Substantia nigra (tissue), 51 donors: ENCODE measurements at places on chromosomes 11 and 22.

GRCh38 chr11:103051981-103052380 is 40.0 kb downstream of the DCUN1D5 start:
- no peak for DNase-seq

GRCh38 chr11:90646706-90647105 is 423.9 kb upstream of the CHORDC1 start:
- DNase-seq, result no peak

GRCh38 chr11:115357066-115357465 is 147.1 kb downstream of the CADM1 start:
- DNase-seq, result no peak

- peak; percentile 71 for DNase-seq
These were observed at the start of gene CD81 for GRCh38 chr11:2376751-2377451. Gene CD81, plus strand, starts transcription at chr11:2377310. Its CDS starts 240 bp downstream, at chr11:2377550.

DNA sequence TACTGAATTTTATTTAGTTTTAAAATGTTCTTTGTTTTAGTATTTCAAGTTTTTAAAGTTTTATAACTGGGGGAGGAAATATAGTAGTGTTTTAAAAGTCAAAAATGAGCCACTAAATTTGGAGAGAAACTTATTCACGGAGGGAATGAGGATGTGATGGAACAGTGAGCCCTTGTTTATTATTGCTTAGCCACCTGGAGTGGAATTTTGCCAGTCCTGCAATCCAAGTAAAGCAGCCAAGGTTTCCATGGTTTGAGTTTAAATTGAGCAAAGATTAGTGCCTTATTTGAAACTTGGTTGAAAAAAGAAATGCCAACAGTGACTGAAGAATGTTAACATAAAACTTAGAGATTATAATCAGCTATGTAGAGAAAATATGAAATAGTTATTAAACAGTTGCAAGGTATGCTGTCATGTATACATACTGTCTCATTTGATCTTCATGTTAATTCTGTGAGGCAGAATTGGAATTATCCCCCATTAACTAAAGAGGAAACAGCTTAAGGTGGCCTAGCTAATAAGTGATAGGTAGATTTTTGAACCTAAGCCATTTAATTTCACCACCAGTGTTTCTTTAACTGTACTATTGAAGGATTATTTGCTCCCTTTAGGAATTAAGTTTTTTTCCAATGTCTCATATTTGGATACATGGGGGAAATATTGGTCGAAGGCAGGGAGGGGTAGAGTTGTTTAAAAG is 36.4 kb downstream of the SWAP70 start:
- DNase-seq, result no peak

DNA sequence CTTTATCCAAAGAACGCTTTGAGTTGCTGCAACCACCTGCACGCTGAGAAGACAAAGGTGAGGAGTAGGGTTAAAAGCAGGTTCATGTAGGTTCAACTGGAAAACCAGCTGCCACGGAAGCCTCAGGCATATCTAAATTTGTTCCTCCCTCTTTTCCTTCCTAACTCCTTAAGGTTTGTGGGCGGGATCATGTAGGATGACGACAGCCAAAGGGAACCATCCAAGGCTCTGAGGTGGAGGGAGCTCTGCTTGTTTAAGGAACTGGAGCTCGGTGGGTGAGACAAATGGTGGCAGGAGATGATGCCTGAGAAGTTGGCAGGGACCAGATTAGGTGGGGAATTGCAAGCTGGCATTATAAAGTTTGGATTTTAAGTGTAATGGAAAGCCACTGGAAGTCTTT is 60.3 kb downstream of the SPON1 start:
- DNase-seq, result no peak

GRCh38 chr11:110026858-110027626 is 66.2 kb upstream of the ZC3H12C start:
- no peak for DNase-seq

DNA sequence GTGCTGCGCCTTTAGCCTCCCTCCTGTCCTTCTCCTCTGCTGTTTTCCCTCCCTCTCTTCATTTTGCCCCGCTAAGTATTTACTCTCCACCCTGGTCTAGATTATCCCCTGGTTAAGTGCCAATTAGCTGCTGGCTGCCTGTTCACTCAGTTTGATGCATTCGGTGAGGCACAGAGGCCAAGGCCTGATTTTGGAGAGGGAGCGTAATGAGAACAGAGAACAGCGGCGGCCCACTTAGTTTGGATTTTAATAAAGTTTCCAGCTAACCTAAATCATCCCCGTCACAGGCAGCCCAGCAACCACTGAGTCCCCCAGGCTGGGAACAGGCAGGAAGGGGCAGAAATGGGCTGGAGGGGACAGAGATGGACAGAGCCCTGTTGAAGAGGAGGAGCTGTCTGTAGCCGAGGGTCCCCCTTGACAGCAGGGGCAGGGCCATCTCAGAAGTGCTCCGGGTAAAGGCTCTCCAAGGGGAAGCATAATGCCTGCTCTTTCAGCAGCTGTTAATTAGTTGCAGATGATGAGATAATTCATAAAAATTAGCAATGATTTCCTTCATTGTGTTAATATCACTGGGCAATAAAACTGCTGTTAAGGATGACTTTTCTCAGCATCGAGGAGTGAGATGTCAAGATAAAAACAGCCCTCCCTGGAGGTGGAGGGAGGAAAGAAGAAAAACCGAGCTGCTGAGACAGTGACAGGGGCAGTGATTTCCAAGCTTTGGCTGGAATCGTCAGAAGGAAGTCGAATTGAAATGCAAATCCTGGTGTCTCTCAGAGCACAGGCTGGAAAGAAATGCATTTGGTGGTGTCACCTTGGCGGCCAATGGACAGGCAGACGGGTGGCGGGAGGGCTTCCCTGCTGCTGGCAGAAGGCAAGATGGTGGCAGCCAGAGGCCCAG is 170.1 kb downstream of the GRIK4 start:
- no peak for DNase-seq

DNA sequence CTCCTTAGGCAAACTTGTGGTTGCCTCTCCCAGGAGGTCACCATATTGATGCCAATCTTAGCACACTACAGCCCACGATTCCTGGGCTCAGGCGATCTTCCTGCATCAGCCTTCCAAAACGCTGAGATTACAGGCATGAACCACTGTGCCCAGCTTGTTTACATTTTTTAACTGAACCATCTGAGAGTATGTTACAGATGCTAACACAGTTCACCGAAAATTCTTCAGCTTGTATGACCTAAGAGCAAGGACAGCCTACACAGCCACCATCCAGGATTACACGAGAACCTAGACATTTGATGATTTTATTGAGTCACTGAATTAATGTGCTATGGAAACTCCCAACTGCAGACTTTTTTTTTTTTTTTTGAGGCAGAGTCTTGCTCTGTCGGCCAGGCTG is 5.8 kb upstream of the LGALS1 start:
- DNase-seq, result no peak

DNA sequence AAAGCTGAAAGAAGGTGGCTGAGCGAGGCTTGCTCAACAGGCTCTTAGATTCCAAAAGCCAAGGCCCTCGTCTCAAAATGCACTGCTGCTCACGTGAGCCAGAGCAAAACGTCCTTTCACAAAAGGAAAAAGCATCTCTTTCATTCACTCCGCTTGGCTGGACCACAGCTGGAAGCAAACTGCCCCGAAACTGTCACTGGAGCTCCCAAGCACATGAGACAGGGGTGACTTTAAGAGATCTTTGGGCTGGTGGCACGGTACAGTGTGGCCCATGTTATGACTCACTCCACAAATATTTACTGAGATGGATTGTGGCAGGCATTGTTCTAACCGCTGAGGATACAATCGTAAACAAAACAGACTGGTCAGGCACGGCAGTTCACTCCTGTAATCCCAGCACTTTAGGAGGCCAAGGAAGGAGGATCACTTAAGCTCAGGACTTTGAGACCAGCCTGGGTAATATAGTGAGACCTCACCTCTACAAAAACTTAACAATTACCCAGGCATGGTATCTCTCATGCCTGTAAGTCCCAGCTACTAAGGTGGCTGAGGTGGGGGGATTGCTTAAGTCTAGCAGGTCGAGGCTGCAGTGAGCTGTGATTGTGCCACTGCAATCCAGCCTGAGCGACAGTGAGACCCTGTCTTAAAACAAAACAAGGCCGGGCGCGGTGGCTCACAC is 3.6 kb downstream of the PLA2G6 start:
- DNase-seq, result peak; percentile 44

DNA sequence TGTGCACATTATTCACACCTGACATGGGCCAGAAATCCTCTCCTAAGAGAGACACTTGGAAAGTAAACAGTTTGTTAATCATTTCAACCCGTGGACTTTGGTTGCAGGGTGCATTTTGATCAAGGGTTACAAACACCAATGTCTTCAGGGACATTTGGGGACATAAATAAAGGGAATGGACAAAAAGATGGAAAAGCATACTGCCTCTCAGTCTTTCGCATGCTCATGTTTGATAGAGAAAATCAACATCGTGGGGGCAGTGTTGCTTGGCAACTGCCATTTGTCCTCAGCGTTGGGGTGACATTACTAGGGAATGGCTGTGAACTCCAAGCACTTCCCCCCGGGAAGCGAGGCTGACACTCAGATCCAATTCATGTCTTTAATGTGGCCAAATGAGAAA is 114.7 kb upstream of the OR4B1 start:
- no peak for DNase-seq

- no peak for DNase-seq
These were observed 6.8 kb downstream of the ZNF74 start for GRCh38 chr22:20400606-20401375.

- DNase-seq, result no peak
These were observed 21.2 kb downstream of the ARRB1 start for GRCh38 chr11:75330291-75330690.

DNA sequence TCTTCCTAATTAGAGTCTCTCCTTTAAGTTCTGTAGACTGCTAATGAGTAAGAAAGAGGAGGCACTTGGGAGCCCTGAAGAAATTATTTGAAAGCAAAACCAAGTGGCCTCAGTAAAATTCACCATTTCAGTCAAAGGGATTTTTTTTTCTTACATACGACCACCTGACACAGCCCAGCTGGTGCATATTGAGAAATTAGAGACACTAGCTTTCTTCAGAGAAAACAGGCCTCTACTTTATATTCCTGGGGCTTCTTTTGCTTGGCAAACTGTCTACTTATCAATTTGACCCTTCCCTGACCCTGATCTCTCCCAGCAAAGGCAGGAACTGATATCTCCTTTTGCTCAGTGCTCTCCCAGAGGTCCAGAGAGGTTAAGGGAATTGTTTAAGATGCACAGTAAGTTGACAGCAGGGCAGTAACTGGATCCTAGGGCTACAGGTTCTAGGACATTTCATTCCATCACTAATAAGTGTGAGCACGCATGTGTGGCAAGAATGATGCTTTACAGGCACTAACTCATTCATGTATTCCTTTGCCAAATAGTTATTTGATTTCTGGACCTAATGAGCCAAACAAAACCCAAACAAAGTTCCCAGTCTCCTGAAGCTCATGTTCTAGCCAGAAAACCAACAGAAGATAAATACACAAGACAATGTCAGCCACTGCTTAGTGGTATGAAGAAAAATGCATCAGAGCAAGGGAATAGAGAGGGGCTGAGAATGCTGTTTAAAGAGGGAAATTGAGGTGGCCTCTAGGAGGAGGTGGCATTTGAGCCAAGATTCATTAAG is 467.6 kb downstream of the SOX6 start:
- no peak for DNase-seq

DNA sequence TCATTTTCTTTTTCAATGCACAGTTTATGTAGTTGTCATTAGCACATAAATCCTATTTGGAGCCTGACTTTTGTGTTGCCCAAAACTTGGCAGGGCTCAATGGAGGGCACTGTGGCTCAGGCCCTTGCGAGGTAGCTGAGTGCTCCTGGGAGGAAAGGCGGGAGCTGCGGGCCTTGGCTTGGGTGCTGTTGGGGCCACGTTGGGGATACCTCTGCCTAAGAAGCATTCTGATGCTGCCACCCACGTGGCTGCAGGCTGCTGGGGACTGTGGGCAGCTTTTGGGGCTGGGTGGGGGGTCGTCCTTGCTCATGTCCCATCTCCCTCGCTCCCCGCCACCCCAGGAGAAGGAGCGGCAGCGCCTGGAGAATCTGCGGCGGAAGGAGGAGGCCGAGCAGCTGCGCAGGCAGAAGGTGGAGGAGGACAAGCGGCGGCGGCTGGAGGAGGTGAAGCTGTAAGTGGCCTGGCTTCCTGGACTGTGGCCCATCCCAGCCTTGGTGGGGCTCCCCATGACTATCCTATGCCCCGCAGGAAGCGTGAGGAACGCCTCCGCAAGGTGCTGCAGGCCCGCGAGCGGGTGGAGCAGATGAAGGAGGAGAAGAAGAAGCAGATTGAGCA is 20.9 kb downstream of the INCENP start:
- no peak for DNase-seq

DNA sequence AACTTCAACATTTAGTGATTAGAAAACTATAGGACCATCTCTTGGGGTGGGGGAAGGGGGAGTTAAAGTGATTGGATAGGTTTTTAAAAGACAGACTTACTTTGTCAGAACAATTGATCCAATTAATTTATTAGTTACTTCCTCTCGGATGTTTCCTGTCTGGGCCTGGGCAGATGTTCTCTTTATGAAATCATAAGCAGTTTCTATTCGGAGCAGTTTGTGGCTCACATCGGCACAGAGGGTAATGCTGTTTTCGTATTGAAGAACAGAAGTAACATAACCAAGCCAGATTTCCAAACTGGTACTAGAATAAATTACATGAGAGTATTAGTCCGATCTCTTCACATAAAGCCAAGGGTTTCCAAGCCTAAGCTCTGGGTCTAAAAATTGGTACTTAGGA is 20.6 kb downstream of the PIWIL3 start:
- no peak for DNase-seq

DNA sequence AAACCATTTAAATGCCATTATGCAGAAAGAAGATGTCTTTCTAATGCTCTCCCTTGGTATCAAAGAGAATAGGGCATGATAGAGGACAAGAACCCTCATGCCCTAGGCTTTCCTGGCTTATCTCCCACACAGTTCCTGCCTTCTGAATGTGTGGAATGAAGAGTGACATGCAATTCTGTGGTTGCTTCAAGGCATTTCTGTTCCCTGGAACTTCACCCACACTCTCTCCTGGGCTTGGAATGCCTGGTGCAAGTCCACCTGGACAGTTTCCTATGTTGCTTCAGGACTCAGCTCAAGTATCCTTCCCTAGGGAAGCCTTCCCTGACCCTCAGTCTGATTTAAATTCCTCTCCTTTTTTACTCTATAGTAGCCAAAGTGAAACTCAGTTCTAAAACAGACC is 53.8 kb upstream of the DRD2 start:
- DNase-seq, result no peak
